ENCODE measurements at places on chromosomes 7 and 10.

DNA sequence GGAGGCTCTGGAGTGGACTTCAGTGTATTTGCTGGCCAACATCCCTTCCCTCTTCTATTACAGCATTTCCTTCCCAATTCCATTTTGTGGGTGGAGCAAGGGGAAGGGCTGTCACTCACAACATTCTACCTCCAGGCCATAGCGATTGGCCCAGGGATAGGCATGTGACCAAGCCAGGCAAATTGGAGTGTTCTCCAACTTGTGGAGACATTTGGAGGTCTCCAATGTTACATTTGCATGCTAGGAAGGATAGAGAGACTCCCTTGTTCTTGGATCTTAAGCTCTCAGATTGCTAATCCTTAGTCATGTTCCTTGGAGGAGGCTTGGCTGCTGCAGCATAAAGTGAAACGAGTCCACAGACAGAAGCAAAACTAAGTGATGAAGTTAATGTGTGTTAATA, 95.6 kb upstream of the KIF5B start:
- DNase-seq = no peak

DNA sequence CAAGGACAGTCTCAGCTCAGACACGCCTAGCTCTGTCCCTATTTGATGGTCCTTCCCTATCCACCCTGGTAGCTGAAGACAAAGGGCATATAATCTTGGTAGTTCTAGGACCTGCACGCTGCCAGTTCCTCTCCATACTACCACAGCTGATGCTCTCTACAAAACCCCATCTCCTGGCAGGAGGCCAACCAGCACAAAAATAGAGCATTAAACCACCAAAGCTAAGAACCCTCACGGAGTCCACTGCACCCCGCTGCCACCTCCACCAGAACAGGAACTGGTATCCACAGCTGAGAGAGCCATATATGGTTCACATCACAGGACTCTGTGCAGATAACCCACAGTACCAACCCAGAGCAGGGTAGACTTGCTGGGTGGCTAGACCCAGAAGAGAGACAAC, 299.4 kb downstream of the LRRTM3 start:
- DNase-seq = no peak

GRCh38 chr7:20153567-20153966, 63.6 kb downstream of the MACC1 start:
- no peak for DNase-seq

DNA sequence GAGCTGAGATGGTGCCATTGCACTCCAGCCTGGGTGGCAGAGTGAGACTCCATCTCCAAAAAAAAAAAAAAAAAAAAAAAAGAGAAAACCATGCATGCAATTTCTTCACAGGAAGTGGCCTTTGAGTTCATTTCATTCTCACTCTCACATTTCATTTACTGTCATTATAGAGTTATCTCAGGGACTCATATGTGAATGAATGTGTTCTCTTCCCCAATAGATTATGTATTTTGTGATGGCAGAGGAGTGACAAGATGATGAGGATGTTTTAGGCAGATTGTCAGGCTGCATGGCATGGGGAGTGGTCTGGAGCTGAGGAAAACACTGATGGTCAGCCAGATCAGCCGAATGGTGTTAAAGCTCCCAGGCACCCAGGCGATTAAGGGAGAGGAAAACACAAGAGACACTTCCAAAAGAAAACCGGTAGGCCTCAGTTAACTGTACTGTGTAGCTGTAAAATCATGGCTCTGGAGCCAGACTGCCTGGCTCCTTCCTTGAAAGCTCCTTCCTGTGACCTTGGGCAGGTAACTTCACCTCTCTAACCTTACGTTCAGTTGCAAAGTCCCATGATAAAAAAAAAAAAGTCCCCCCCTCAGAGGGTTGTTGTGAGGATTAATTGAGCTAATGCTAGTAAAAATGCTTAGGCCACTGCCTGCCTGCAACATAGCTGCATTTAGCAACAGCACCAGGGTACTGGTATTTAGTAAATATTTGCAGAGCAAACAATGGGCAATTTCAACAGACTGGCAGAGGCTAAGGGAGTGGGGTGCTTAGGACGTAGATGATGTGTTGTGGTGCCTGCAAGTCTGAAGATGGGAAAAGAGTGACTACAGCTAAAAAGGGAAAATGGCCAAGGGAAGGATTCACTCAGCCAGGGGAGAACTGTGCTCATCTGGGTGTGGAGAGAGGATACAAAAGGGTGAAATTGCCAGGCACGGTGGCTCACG, 6.9 kb downstream of the FRAT2 start:
- DNase-seq = no peak

- DNase-seq = no peak
Observed at GRCh38 chr7:15554744-15555143, 7.1 kb downstream of the AGMO start.

- DNase-seq = peak; percentile 50
Observed at GRCh38 chr10:132336919-132337407, 5.0 kb downstream of the LRRC27 start.
